ENCODE measurements at places on chromosomes 6 and 20.

DNA sequence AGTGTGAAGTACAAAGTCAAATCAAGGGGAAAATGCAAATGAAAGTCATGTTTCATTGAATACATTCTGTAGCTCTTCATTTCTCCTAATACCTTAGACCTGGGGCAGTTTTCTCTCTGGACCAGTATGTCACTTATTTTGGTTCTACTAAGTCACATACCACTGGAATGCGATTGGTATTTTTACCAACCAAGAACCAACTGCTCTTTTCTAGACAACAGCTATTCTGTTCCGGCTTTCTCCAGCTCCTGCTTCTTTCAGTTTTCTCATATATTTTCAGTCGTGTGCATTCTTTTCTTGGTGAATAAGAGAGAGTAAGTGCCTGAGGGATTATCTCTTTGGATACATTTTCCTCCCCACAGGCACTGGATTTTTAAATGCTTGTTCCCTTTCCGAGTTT, 39.2 kb upstream of the SPACA1 start:
- no peak for DNase-seq

DNA sequence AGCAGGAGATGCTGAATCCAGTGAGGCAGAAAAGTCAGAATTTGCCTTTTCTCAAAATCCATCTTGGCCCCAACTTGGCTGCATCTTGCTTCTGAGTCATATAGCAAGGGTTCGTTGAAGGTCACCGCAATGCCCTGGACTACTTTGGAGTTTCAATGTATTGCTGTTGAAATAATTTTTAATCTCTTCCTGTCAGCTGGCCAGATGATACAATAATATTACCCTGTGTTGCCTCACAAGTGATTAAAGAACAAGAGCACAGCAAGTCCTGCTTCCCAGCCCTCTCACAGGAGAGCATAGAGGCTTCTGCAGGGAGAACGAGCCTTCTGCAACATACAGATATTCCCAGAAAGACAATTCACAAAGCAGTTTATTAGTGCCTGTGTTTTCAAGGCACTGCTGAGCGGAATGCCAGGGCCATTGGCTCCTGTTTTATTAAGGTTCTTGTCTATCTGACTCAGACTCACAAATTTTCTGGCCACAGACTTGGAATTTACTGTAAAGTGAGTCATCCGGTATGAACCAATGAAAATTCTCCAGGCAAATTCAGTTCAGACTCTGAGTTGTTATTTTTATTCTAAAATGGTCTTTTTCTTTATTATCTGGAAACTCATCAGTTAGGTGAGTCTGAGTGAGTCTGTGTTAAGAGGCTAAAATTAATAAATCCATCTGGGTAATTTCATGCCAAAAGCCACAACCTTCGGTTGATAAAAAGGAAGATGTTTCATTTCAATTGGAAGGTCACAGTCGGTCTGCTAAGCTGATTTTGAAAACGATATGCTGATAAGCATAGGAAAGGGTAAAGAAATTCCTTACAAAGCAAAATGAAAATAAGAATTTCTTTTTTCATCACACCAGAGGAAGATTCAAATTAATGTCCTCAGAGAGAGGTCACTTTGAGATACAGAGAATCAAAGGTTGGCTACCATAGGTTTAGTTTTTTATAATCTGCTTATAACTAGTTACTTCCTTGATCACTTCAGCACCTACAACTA, 289.4 kb upstream of the STXBP5 start:
- DNase-seq: no peak

DNA sequence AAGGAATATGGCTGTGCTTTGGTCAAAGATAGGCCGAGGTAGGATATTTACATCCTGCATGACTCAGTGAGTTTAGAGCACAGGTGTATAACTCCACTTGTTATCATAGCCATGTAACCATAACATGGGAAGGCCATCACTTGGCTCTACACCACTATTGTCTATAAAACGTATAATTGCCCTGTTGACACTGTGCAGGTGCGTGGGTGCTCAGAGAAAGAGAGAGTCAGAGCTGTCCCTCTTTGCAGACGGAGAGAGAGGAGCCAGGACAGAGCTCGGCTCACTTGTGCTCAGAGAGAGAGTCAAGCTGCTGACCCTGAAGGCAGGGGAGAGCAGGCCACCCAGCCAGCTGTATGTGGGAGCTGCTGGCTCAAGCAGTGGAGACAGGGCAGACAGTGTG, 46.0 kb downstream of the OR2B6 start:
- DNase-seq: no peak

- DNase-seq: no peak
These were observed 50.7 kb upstream of the TNFRSF21 start for GRCh38 chr6:47360388-47360787.

DNA sequence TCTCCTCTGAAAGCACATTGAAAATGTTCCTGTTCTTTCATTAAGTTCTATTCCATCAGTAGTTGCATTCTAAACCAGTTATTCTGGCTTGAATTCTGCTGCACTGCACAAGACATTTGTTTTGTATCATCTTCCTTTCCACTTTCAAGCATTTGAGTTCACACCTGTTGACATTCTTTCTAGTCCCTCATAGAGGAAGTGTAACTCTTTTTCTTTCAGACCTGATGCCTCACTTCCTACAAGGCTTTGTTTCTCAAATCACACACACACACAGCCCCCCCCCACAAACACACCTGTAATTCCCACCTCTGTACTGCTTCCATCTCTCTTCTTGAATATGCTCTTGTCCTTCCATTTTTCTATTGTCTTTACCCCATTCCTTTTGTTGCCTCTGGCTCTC, 50.9 kb downstream of the CCN2 start:
- DNase-seq: no peak

- DNase-seq: no peak
These were observed 225.4 kb downstream of the PRL start for GRCh38 chr6:22071270-22072041.

- DNase-seq: no peak
These were observed 1.6 kb downstream of the UTRN start for GRCh38 chr6:144286503-144287393.

DNA sequence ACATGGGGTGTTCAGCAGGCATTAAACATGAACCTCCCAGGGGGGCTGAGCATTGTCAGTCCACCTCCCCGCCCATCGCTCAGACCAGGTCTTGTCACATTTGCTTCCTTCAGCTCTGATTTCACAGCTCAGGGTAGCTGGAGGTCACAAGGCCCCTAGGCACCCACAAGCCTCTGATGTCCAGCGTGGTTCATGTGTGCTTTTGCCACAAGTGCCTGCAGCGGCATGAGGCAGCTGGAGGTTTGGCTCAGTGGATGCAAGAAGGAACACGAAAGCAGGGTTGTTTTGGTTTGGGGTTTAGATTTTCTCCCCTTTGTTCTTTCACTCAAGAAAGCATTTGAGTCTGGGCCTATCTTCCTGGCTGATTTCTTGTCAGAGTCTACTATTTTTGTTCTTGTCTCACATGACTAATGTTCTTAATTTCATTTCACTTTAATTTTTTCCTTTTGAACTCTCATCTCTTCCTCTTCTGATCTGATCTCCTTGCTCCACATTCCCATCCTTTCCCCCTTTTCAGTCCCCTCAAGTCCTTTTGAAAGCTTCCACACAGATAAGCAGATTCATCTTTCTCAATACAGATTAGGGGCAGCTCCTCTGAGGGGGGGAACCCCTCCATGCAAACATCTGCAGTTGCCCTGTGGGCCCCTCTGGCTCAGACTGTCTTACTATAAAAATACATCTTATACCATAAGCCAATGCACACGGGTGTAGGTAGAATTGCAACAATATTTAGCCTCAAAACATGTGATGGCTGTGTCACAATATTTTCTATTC, 68.1 kb upstream of the CEP85L start:
- no peak for DNase-seq

- DNase-seq: no peak
These were observed 134.8 kb downstream of the JPH2 start for GRCh38 chr20:44052166-44052565.

- DNase-seq: no peak
These were observed 520.8 kb downstream of the KIF16B start for GRCh38 chr20:16052456-16052855.

DNA sequence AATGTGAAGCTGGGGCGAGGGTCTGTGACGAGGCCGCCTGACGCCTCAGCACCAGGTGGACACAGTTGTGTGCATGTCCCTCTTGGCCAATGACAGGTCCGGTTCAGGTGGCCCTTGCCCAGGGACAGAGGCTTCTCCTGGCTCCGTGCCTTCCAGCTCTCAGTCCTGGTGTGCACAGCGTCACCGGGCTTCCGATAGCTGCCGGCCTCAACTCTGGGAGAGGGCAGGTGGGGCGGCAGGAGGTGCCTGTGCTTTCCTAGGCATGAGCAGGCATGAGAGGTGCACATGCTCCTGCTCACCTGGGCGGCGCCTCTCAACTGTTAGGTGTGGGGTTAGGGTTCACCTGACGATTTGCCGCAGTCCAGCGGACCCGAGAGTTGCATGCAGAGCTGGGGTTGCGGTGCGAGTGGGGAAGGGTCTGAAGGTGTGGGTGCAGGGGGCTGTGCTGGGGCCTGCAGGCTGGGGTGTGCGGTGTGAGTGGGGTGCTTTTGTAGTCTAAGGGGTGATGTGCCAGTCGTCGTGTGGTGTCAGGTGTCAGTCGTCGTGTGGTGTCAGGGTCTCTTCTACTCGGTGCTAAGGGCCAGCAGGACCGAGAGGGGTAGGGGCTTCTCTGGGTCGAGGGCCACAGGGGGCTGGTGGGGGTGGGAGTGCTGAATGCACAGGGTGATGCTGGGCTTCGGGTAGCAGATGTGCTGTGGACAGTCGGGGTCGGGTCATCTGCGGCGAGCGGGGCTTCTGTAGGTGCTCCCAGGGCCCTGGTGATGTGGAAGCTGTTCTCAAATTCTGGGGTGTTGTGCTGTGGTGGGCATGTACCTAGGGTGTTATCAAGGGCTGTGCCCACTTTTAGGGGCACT, 3.8 kb upstream of the SOX18 start:
- no peak for DNase-seq

- no peak for DNase-seq
These were observed 4.8 kb upstream of the PMEPA1 start for GRCh38 chr20:57714409-57715267.

DNA sequence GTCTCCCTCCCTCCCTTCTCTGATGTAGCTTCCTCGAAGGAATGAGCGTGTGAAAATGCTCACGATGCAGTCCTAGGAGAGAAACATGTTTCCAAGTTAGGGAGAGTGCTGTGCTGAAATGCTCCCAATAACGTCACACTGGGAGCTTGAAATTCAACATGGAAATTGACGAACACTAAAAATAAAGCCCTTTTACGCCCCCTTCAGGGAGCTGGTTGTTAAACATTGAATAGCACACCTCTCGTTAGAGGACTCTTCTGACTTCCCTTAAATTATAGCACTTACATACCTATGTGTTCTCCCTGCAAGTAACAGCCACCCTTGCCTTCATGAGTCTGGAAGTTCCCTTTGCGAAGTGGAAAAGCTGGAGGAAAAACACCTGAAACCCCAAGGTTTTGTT, 88.6 kb downstream of the BFSP1 start:
- no peak for DNase-seq

GRCh38 chr6:112245511-112246203, 8.7 kb downstream of the LAMA4 start:
- no peak for DNase-seq

DNA sequence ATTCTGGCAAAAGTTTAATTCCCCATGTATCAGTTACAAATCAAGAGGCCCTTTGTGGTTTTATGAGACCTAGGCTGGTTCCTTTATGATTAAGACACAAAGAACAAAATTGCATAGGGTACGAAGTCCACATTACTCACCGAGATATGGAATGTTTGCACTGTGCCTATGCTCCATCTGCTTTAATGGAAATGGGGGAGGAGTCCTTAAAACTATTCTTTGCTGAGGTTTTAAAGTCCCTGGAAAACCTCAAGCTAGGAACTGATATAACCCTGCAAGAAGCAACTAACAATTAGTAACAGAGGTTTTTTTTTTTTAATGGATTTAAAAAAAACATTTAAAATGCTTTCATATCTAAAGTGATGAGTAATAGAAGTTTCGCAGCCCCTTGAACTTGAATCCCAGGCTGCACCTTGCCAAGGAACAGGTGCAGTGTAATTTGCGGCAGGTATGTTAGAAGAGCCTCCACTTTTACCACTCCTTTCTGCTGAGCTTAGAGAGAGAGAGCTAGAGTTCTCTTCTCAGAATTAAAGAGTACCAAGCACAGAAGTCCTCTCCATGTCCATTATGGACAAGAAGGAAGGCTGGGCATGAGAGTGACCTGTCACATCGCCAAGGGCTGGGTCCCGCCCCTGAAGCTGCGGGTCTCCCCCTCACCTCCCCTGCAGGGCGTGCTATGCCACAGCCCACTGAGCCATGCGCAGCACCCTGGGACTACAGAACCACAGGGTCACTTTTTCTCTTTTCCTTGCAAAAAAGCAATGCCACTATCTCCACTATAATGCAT, 2.3 kb downstream of the SERPINB1 start:
- no peak for DNase-seq

GRCh38 chr6:28296520-28297060, 15.2 kb downstream of the PGBD1 start:
- DNase-seq: no peak

All from natural killer cell treated with Interleukin-12 subunit alpha and Interleukin-12 subunit beta and Interleukin-15 and Interleukin-18, amount 100 ng/mL, for 72 hours (primary cell).